ENCODE measurements at places on chromosomes 5 and 9.

- DNase-seq = no peak
Observed at GRCh38 chr5:152124409-152125041, 199.9 kb upstream of the GLRA1 start.

GRCh38 chr9:136077491-136077890, 17.6 kb downstream of the NACC2 start:
- DNase-seq = no peak

DNA sequence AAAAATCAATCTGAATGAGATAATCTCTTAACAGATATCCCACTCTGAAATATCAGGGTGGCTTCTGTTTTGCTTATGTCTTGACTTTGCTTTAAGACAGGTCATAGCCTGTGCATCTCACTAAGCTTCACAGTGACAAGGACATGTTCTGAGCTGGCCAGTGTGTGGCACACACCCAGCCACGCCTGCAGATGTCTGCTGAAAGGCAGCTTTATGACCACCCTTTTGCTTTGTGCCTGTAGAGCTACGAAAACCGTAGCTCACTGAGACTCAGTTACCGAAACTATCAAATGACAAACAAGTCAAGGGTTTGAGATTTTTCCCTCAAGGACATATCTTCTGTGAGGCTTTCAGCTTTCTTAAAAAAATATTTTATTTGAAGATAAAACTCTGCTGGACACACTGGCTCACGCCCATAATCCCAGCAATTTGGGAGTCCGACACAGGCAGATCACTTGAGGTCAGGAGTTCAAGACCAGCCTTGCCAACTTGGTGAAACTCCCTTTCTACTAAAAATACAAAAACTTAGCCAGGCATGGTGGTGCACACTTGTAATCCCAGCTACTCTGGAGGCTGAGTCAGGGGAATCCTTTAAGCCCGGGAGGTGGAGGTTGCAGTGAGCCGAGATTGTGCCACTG, 233.2 kb downstream of the SPATA31A1 start:
- DNase-seq = no peak

DNA sequence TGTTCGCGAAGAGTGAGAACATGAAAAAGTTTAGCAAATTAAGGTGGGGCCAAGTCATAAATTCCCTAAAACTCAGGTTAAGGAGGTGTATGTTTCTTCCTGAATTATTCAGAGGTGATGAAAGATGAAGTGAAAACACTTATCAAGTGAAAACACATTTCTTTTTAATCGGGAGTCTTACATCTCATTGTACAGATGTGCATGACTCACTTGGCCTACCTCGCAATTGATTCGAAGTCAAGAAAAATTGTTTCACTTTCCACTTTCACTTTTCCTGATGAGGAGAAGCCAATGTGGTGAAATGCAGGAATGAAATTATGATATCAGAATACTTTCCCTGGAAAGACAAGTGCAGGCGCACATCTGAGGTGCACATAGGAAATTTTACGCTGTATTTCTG, 78.7 kb downstream of the SLC25A46 start:
- DNase-seq = no peak

- no peak for DNase-seq
Observed at GRCh38 chr9:21653091-21653490, 149.3 kb upstream of the MTAP start.

GRCh38 chr9:74760031-74760700, 127.6 kb downstream of the TRPM6 start:
- no peak for DNase-seq

DNA sequence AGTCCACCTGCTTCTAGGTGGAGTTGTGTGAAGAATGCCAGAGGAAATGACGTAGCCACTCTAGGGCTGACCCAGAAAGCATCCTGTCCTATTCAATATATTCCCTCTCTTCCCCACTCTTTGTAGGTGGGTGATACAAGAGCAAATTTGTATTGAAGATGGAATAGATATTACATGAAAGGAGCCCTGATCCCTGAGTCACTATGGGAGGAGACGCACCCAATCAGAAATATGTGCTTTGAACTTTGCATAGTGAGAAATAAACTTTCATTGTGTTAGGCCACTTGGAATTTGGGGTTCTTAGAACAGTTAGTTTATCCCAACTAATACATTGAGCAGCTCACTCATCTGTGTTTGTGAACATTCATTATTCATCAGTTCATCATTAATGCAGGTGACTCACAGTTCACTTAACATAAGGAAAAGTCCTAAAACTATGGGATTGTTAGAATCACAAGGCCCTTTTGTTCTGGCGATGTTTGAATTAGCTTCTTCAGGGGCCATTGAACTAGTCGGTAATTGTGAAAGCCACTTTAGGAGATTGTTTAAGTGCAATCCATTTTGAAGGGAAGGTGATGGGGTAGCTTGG, 26.9 kb upstream of the NTRK2 start:
- DNase-seq = no peak

GRCh38 chr9:28212979-28213378, 639.7 kb upstream of the C9orf72 start:
- DNase-seq = no peak

DNA sequence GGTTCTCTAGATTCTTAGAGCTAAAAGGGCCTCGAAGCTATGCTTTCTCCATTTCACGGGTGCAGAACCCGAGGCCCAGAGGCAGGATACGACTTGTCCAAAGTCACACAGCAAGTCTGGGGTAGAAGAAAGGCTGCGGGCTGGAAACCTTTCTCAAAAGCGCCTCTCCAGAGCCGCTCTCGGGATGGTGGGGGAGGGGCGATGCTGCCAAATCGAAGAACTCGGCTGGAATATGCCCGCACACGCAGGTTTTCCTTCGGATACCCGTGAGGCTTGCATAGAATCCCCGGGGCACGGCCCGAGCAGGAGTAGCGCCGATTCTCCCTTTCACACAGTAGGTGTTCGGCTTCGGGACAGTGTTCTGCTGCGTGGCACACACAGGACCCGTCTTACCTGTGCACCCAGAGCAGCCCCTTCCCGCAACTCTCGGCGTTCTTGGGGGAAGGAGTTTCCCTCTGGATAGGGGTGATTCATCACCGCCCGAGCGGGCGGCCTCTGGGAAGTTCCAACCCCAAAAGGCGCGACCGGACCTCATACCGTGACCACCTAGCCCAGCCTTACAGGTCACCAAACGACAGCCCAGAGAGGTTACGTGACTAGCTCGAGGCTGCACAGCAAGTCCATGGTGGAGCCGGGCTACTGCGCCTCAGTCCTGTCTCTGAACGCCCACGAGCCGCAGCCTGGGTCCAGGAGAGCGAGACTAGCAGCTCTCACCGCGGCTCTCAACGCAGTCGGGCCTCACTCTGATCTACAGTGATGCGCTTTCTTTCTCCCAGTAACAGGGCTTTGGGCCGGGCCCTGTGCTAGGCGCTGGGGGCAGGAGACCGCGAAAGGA, 4.1 kb downstream of the PAX5 start:
- no peak for DNase-seq

GRCh38 chr5:131916481-131916880, 29.0 kb downstream of the MEIKIN start:
- no peak for DNase-seq

GRCh38 chr5:174563899-174564298, 160.5 kb upstream of the MSX2 start:
- DNase-seq = no peak

- DNase-seq = peak; percentile 53
Observed at GRCh38 chr9:6549106-6549800, 96.3 kb downstream of the GLDC start.

DNA sequence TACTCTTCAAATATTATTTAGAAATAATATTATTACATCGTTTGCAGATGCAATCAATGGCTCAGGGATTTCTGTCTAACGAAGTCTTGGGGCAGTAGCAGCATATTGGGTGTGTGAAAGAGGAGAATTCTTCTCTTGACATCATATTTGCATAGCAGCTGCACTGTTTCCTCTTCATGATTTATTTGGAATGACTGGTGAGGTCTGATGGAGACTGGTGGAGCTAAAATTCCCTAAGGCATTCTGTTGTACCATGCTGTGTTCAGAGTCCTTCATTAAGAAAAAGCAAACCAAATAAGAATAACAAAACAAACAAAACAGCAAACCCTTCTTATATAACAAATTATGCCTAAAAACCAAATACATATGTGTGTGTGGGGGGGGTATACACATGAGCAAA, 177.6 kb downstream of the DIRAS2 start:
- no peak for DNase-seq

DNA sequence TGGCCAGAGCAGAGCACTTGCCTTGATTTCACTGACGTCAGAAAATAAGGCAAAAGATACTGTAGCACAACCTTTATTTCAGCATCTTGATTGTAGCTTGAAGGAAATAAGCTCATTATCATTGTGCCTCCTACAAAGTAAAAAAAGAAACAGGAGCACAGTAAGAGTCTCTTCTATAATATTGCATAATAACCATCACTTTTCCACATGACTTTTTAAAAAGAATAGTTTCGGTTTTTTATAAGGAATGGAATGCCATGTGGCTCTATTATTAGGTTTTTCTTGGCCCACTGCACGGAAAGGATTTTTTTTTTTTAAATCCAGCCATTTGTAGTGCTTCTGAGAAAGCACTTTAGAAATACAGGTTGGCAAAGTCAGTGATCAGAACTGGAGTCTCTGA, 655.3 kb downstream of the LRRC70 start:
- DNase-seq = no peak
